Activated naive CD8-positive, alpha-beta T cell treated with anti-CD3 and anti-CD28 coated beads, Interleukin-2, amount 50 U/mL, for 24 hours (primary cell): ENCODE measurements at places on chromosomes 7 and 10.

DNA sequence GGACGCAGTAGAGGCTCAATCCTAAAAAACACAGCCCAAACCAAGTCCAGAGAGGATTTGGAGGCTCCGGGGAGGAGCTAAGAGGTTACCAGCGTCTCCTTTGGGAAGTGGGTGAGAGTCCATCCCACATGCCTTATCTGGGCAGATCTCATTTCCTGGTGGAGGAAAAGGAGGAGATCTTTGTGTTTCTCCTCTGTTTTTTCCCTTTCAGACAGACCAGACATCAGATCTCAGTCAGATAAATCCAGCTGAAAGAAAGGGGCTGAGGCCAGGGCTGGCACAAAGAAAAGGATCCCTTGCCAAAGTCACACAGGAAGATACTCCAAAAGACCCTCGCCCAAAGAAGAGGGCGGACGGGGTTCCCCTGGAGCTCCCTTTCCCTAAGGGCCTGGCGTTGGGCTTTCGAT is 58.3 kb upstream of the COMTD1 start:
- no peak for DNase-seq

GRCh38 chr7:425794-426188 is 93.9 kb downstream of the PDGFA start:
- no peak for DNase-seq

DNA sequence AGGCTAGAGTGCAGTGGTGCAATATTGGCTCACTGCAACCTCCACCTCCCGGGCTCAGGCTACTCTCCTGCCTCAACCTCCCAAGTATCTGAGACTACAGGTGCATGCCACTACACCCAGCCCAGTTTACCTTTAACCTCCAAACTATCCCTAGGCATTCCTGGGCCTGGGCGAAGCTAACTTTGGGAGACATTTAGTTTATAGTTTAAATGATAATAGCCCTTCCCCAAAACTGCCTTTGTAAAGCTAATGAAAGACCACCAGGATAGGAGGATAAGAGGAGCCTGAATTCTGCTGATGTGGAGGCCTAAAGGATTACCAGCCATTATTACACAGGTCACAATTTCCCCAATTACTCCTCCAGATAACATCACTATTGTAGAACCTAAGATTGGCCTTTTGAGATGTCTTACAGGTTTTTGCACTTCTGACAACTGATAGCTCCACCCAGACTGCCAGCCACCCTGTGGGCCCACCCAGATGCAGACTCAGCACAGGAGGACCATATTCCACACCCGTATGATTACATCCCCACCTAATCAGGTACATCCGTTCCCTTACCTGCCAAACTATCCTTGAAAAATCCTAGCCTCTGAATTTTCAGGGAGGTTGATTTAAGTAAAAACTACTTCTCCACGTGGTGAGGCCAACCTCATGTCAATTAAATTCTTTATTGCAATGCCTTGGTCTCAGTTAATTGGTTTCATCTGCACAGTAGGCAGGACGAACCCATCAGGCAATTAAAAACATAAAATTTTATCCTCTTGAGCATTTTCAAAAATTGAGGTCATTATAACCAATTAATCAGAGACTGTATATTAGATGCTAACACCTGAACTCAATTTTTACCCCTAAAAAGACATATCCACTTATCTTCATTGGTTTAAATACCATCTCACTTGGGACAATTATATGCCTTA is 62.3 kb upstream of the TMEM254 start:
- no peak for DNase-seq

DNA sequence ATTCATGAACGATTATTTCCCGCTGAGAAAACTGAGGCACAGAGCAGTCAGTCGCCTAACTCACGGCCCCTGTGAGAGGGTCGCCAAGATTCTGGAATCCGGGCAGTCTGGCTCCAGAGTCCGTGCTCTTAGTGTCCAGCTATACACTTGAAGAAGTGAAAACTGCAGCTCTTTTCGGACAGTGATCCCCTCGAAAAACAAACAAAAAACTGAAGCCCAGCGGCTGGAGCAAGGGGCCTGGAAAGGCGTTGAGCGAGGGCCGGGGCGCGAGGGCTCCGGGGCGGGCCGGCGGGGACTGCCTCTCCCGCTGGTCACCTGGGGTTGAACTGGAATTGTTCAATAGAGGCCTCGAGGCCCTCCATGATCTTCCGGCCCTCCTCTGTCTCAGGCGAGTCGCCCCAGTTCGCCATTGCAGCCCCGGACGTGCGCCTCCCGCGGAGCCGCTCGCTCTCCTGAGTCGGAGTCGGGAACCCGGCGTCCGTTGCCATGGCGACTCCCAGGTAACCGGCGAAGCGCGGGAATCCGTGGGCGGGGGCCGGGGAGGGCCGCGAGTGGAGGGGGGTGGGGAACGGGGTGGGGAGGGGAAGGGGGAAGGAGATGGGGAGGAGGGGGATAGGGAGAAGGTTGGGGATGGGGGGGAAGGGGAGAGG is 881 bp downstream of the C10orf67 start:
- DNase-seq: peak; percentile 77

DNA sequence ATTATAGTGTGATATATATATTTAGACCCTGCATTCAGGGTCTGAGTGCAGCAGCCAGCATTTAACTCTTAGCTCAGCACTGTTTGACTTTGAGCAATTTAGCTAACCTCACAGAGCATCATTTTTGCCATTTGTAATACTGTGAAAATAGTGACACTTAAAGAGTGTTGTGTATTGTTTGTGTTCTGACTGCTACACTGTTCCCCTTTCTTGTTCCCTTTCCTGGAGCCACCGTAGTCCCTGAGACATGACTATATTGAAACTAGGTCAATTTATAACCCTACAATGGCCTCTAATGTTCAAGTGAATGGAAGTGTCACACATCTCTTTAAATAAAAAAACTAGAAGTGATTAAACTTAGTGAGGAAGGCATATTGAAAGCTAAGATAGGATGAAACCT is 20.3 kb upstream of the CD36 start:
- DNase-seq: no peak

DNA sequence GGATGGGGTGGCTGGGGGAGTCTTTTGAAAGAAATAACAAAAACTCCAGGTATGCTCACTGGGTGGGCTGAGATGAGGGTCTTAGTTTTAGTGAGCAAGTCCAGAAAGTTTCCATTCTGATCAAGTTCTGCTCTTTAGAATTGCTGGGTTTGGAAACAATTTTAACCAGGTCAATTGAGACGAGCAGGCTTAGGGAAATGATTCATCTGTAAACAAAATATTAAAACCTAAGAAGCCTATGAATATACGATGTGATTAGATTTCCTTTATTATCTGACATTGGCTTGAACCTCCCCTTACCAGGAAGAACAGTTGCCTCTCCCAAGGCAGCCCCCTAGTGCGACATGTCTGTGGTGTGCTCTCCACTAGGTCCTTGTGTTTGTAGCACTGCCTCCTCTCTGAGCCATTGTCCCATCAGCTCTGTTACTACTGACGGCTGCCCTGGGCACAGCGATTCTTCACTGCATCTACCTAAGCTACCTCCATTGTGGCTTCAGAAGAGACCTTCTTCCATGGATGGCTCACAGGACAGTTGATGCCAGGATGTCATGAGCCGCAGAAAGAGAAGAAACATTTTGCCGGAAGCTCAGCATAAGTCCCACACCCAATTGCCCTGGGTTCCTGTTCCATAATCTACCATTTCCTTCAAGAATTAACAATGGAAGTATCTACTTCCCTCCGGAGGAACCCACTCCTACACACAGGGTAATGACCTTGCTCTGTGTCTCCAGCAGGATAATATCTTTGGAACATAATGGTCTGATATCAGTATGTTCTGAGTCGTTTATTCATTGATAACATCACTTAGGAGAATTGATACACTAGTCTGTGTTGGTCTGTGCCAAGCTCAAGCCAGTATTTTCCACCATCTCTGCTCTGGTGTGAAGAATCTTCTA is 95.1 kb upstream of the ITGB1 start:
- no peak for DNase-seq

GRCh38 chr10:125129076-125129458 is 31.3 kb downstream of the CTBP2 start:
- no peak for DNase-seq

DNA sequence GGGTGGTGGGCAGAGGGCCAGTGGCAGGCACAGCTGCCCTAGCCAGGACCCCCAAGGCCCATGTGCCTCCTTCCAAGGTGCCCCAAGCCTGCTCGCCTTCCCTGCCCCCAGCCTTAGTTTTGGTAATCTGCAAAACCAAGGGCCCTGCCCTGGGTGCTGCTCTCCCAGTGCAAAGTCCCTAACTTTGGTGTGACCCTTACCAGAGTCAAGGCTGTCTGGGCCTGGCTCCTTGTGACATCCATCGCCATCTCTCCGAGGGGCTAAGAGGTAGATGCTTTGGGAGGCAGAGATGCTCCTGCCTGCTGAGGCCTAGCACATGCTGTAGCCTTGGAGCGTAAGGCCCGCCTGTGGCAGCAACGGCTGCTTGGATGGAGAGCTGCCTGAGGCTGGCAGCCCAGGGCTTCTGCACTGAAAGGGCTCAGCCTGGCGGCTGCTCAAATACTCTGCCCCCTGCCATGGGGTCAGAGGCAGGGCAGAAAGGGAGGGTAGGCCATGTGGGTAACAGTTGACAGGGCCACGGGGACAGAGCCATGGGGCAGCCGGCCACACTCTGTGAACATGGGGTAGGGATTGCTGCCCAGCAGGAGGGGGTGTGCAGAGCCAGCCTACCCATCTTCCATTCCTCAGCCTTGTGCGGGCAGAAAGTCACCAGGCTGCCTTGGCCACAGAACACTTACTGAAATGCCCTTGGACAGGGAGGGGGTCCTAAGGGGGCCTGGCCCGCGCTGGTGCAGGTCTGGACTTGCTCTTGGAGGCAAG is 17.9 kb upstream of the MYL7 start:
- no peak for DNase-seq

- no peak for DNase-seq
These were observed 101.6 kb downstream of the DNAJB6 start for GRCh38 chr7:157438121-157439025.

DNA sequence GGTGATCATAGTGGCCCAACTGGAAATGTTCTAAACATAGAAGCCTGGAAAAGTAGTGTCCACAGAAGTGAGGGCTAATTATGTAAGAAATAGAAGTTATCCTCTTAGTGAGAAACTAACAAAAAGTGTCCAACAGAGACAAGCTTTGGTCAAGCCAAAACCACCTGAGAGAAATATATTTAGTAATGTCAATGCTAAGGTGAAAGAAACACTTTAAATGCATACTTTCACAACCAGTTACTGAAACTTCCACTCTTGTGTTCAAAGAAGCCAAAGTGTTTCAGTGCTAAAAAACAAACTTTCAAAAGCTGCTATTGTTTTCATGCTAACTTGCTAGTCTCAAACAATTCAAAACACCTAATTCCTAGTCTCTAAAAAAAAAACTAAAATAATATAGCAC is 18.1 kb downstream of the RAB11FIP2 start:
- DNase-seq: no peak

DNA sequence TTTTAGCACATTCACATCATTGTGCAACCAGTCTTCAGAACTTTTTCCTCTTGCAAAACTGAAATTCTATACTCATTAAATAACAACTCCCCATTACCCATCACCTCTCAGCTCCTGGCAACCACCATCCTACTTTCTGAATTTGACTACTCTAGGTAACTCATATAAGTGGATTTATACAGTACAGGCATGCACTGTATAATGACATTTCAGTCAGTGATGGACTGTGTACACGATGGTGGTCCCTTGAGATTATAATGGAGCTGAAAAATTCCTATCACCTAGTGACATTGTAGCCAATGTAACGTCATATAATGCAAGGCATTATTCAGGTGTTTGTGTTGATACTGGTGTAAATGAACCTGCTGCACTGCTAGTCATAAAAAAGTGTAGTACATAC is 60.1 kb downstream of the BTRC start:
- no peak for DNase-seq

GRCh38 chr10:24009736-24010135 is 199.2 kb upstream of the KIAA1217 start:
- DNase-seq: no peak

GRCh38 chr7:71563276-71563675 is 431.3 kb downstream of the GALNT17 start:
- DNase-seq: no peak

GRCh38 chr7:151756866-151757265 is 120.0 kb downstream of the PRKAG2 start:
- DNase-seq: no peak

DNA sequence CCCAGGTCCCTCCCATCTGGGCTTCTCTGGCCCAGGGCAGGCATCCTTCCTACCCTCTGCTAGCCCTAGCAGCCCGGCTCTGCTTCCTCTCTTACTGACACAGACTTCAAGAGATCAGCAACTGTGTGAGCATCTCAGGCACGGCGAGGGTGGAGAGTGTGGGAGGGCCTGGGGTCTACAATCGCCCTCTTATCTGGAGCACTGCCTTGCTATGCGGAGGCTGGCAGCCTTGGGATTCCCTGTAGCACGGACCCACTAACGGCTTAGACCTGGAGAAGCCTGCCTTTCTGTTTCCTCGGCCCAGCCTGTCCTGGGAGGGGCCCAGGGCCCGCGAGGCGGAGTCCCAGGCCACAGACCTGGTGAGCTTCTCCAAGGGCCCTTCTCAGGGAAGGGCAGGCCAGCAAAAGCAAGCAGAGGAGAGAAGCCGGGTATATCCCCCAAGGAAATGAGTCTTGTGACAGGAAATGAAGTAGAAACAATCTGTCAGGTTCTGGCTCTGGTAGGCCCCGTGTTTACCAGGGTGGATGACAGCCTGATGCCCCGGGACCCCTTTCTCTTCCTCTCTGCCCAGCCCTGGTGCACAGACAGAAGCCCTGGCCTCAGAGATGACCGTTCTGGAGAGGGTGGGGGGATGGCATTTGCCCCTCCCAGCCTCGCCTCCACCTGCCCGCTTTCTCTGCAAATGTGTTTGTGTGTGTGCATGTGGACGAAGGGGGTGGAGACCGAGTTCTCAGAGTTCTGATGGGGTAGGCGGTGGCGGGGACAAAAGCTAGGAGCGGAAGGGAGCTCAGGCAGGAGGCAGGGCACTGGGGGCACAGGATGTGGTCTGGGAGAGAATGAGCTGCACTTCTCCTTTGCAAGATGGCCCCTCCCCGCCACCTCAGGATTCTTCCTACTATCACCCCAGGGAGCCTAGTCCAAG is 2.5 kb downstream of the LRCH4 start:
- peak; percentile 82 for DNase-seq

GRCh38 chr7:84248843-84249242 is 54.3 kb upstream of the SEMA3A start:
- no peak for DNase-seq

GRCh38 chr10:24153031-24153430 is 55.9 kb upstream of the KIAA1217 start:
- no peak for DNase-seq

DNA sequence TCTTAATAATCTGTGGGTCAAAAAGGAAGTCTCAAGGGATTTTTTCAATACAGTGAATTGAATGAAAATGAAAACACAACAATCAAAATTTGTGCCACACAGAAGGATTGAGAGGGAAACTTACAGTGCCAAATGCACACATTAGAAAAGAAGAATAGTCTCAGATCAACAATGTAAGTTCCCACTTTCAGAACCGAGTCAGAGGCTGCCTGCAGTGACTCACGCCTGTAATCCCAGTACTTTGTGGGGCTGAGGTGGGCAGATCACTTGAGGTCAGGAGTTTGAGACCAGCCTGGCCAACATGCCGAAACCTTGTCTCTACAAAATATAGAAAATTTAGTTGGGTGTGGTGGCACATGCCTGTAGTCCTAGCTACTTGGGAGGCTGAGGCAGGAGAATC is 12.5 kb upstream of the KEL start:
- DNase-seq: no peak

GRCh38 chr10:70499836-70500167 is 21.2 kb downstream of the PALD1 start:
- DNase-seq: no peak

GRCh38 chr10:99845837-99846382 is 63.5 kb downstream of the ABCC2 start:
- peak; percentile 60 for DNase-seq
